Neural crest cell (in vitro differentiated cells): ENCODE measurements at places on chromosomes 5 and 9. TPM values are rescaled to one million over a fixed set of nuclear protein-coding genes. Genes with fewer than 3 reads are reported as not detected.

NR5A1 gene
- 0.35 and 0.50 TPM in 2 replicates for total RNA-seq

DNA sequence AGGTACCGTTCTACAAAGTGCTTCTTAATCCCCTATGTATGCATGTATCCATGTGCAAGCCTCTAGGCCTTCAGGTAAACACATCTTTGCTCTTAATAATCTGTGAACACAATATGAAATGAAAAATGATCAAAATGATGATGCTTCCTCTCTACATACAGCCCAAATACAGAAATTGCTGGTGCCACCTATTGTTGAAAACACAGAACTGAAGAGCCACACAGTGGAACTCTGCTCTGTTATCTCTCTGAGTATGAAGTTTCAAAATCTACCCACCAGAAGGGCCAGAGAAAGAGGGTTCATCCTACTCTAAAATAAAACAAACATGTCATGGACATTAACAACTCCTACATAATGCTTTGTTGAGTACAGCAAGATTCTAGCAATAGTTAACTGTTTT lies 71.3 kb downstream of the GLIS3 start:
- no peak for DNase-seq

DNA sequence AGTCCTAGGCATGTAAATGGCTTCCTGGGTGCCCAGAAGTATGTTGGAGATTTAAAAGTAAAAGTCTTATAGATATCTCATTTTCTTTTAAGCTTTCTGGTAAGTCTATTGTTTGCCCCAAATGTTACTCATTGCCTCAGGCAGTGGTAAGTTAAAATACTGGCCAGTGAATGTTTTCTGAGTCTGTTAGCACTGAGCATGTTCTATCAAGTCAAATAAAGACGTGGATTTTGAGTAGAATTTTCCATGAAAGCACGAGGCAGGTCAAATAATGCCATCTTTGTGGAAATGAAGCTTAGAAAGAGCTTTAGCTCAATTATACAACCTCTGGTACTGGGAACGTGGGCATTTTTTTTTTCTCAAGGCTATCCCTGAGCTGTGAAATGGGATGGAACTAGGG lies 651.3 kb upstream of the ACO1 start:
- no peak for DNase-seq

GRCh38 chr5:107869438-107870115 lies 198.8 kb upstream of the EFNA5 start:
- no peak for DNase-seq

PCDH1 gene
- total RNA-seq, result 16.2 and 17.3 TPM in 2 replicates

EQTN gene
- 0.39 and 0.40 TPM in 2 replicates for total RNA-seq
